ENCODE measurements at places on chromosomes 5 and 9. TPM values are rescaled to one million over a fixed set of nuclear protein-coding genes. Genes with fewer than 3 reads are reported as not detected.

DNA sequence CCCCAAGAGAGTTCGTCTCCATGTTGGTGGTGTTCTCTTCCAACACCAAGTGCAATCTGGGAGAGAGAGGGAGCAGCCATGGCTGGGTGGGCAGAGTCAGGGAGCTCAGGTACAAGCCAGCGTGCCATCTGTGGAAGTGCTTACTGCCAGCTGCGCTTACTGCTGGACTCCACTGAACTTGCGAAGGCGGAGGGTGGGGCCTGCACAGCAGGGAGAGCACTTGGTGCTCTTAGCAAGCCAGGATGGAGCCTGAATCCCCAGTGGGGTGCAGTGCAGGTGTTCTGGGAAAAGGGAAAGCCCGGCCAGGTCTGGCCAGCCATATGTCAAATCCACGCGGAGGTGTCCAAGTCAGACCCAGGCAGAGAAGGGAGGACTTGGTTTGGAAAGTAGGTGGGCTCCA lies 142.0 kb downstream of the FANCC start:
- no peak for DNase-seq

DNA sequence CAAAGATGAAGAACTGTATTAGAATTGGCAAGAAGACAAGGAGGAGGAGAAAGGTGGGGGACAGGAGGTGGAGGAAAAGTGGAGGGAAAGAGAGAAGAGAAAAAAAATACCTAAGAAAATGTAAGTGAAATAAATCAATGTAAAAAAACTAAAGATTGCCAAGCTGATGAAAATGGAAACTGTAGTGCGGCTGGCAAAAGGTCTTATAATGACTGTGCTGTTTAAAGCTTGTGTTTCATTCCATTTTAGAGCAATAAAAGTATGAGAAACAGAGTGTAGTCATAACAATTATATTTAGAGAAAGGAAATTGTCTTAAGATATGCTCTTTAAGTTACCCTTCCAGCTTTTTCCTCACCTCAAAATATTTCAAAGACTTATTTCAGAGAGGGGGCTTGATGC lies 670.5 kb upstream of the SEMA6A start:
- DNase-seq: no peak

INSL6 gene
- not detected for polyA plus RNA-seq

- DNase-seq: no peak
These were observed 102.9 kb downstream of the MARCHF3 start for GRCh38 chr5:126927429-126927828.

SLC4A9 gene
- polyA plus RNA-seq: not detected

DNA sequence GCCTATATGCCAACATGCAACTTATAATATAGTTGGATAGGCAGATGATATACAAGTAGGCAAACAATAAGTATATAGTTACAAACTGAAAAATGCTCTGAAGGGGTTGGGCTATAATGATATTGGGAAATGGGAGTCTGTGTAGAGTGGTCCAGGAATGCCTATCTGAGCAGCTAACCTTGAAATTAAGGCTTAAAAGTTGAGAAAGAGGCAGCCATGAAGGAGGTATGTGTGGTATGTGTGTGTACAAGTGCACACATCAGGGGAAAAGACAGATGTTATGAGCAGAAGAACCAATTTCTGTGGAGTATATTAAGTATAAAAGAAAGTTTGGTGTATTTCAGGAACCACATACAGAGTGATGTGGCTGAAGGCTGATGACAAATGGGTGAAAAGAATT lies 154.9 kb upstream of the PAPPA start:
- DNase-seq: no peak

DNA sequence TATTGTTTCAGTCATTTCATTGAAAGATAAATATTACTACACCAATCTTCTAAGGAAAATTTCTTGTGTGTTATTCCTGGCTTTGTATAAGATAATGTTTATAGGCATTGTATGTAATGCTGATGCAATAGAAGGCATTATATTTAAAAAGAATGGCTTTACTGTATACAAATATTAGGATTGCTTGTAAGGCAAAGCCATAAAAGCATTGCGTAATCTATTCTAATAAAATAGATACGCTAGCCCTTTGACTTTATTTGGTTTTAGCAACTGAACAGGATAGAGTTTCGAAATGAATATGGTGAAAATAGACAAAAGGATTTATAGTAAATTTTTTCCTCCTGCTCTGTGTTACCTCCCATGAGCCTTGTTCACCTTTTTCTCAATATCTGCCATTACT lies 5.5 kb upstream of the LYSMD3 start:
- no peak for DNase-seq

G3BP1 gene
- 20.4 TPM for polyA plus RNA-seq

MEIKIN gene
- not detected for polyA plus RNA-seq

DNA sequence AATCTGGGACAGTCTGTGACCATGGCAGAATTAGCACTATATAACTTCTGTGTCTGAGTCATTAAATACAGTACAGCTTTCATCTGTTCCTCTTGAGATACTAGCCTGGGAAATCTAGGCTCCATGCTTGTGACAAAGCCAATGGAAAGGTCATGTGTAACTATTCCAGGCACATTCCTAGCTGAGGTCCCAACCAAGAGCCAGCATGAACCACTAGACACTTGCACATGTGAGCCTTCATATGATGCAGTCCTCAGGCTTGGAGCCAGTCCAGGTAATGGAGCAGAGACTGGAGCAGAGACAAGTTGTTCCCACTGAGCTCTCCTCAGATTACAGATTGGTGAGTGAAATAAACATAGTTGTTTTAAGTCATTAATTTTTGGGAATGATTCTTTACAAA lies 412.4 kb upstream of the ZNF462 start:
- DNase-seq: peak; percentile 5

GRCh38 chr9:94581728-94582127 lies 11.9 kb downstream of the FBP2 start:
- no peak for DNase-seq

DNA sequence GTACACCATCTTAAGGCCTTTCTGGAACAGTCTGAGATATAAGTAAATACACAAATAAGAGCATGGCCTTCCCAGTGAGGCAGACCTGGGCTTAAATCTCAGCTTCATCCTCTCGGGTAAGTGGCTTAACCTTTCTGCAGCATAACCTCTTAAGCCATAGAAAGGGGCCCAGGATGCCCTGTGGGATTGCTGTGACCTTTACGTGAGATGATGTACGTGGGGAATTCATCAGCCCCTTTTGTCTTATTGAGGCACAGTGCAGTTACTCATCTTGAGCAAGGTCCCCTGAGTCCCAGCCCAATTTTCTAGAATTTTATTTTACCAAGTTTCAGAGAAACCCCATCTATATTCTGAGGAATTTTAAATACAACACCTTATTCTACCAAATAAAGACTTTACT lies 92.2 kb downstream of the PDE8B start:
- no peak for DNase-seq

GRCh38 chr5:76402251-76402885 lies 717 bp upstream of the IQGAP2 start:
- DNase-seq: peak; percentile 88

ARL10 gene
- 0.31 TPM for polyA plus RNA-seq

GRCh38 chr9:133477992-133478850 lies 678 bp downstream of the SLC2A6 start:
- DNase-seq: no peak

DNA sequence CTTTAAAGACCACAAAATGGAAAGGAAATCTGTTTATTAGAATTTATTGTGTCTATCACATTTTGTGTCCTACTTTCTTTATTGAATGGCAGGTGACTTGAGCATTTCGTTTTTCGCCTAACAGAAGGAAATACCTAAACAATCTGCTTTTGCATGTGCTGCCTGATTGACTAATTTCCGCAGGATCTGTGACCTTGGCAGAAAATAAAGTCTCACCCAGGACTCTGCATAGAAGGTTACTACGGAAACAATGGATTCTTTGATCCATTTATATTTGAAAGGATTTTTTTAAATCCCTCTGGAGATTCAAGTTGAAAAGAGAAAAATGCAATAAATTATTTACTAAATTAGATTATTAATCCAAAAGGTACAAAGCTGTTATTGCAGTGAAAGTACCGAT lies 61.0 kb upstream of the CAST start:
- peak; percentile 12 for DNase-seq

C5orf58 gene
- polyA plus RNA-seq: not detected

TMEM215 gene
- polyA plus RNA-seq: not detected

PCDHGA12 gene
- polyA plus RNA-seq: not detected

GRCh38 chr5:102999191-102999590 lies 120.7 kb downstream of the GIN1 start:
- DNase-seq: no peak

ENG gene
- polyA plus RNA-seq: 16.0 TPM

- no peak for DNase-seq
These were observed 9.4 kb upstream of the SMIM23 start for GRCh38 chr5:171776213-171776612.

DNA sequence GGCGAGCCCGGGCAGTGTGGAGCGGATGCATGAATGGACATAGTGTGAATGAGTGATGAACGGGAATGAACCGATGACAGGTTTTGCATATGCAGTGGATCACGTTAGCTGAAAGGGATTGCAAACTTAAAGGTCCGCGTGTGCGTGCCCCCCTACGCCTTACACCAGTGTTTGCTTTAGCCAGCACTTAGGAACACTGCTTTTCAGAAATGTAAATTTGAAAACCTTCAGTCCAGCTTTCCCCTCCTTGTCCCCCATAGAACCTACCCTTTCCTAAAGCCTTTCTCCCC lies 692 bp downstream of the PSAT1 start:
- DNase-seq: no peak

DNA sequence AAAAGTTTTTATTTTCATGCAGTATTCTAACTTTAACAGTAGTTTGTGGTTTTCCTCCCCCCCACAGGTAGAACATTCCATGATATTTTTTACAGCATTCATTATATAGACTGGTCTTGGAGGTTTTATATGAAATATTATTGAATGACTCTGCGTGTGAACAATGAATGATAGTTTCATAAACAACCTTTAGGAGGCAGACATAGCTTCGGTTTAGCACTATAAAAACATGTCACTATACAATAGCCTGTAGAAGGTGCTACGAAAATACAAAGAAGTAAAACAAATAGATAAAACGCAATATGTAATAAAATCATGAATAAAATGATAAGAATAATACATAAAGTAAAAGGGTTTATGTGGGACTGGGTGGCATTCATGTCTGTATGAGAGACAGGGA lies 8.5 kb downstream of the KLF4 start:
- DNase-seq: peak; percentile 28

DNA sequence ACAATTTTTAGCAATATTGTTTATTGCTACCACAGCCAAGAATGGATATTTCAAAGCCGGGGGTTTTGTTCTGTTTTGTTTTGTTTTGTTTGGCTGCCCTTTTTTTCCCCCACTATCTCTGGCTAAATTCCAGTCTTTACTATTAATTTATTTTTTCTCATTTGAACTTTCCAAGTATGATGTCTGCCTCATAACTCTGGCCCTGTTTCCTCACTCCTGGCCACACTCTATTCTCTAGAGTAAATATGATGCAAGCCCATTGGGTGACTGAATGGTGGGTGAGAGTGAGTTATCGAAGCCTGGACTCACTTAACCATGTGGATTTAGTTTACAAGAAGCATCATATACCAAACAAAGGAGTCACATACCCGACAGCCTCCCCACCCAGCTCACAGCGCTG lies 41.9 kb downstream of the WDR36 start:
- DNase-seq: peak; percentile 59

DNA sequence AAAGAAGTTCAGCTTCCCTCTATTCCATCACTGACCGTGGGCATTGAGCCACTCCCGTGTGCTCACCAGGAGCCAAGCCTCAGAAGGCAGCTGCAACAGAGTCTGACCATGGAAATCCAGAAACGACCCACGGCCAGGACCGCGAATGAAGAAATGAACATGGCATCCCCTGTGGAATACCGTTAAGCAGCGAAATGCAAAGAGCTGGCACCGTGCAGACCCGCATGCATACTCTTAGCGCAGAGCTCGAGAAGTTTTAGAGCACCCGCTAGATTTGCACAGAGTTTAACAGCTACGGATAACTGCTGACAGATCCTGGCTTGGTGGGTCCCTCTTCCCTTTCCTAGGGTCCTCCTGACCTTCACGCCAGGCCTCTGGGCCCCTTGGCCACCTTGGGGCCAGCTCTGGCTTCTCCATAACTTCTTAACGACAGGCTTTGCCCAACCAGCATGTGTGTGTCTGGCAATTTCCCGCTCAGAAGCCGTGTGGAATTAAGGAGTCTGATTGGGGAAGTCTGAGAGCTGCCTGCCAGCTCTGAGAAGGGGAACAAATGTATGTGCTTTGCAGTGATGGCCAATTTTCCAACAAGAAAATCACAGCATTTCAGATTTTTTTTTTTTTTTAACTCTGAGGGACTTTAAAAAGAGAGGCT lies 75.3 kb upstream of the COL5A1 start:
- DNase-seq: peak; percentile 39

IL4 gene
- not detected for polyA plus RNA-seq

SUSD3 gene
- polyA plus RNA-seq: 2.0 TPM

- DNase-seq: no peak
These were observed 52.3 kb upstream of the MOCS2 start for GRCh38 chr5:53161876-53162275.

GRCh38 chr5:52994266-52994665 lies 5.1 kb downstream of the ITGA2 start:
- no peak for DNase-seq

LCN15 gene
- not detected for polyA plus RNA-seq

GRCh38 chr5:173281910-173282309 lies 46.3 kb downstream of the STC2 start:
- no peak for DNase-seq

DNA sequence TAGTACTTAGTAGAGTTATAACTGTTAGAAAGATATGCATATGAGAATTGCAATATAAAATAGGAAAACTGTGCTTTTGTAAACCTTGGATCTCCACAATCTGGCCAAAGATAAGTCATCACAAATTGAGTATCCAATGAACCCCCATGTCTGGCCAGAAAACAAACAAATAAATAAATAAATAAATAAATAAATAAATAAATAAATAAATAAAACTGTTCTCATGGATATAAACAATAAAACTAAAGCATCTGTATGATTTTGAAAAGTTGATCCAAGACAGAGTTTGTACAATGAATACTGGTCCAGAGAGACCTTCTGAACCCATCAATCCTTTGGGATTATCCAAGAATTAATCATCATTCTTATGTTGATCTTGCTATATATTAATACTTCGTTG lies 367.6 kb upstream of the CDH9 start:
- DNase-seq: no peak

GRCh38 chr9:134396825-134397224 lies 70.6 kb downstream of the RXRA start:
- DNase-seq: no peak

DNA sequence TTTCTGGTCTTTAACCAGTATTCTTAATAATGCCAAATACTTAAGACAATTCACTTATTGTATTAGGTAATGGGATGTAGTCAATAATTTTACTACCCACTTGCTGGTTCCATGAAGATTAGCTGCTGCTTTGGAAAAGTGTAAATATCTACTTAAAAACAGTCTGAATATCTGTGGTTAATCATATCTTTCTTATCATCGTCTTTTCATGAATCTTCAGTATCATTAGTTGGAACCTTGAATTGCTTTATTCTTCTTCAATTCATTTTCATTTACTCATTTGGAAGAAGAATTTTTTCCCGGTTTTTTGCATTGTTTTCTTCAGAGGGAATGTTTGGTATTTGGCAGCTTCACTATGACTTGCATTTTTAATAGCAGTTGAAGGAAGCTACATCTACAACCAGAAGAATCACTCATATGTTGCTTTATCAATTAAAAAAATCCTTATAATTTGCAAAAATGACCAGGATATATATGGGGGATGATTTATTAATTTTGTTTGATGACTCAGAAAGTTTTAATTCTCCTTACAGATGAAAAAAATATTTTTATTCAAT lies 1398.3 kb upstream of the CDH6 start:
- no peak for DNase-seq

Measured in stomach (tissue), 19 donors.